IPS-NIHi11 (cell line): ENCODE measurements at places on chromosomes 5 and 9.

DNA sequence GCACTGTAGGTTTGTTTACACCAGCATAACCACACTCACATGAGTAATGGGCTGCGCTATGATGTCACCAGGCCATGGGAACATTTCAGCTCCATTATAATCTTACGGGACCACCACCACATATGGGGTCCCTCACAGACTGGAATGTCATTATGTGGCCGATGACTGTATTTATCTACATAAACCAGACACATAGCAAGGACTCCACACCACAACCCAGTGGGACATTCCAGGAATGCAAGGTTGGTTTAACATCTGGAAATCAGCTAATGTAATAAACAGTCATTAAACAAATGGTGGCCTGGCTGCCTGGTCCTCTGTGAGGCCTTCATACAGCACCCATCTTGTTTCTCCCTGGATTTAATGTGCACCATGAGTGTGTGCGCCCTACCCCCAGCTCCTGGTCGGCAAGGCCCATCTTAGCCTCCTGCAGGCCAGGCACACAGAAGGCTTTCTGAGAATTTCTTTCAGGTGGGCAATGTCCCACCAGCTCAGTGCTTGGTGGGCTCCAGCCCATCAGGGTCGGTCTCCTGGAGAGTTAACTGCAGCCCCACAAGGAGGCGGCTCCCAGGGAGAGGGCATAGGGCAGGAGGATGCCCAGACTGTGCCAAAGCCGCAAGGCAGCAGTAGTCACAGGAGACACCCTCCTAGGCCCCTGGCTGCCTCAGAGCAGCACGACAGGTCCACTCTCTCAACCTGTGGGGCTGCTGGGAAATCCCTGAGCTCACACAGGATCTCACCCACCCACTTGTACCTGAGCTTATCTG lies 35.9 kb upstream of the SARDH start:
- no peak for DNase-seq

DNA sequence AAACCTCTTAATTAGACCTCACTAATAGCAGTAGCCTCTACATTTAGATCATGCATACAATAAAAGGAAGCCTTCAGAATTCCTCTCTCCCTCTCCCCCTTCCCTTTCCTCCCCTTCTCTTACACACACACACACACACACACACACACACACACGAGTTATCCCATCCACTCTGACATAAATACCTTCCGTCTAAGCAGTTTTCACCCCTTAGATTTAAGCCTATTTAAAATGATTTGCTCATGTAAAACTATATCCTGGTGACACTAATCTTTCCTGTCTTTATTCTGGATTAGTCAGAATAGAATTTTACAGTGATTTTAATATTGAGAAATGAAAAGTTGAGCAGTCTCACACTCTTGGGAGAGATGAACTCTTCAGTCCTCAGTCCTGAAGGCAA lies 35.0 kb downstream of the PRELID2 start:
- DNase-seq = no peak

GRCh38 chr5:125912028-125912427 lies 511.2 kb upstream of the GRAMD2B start:
- no peak for DNase-seq

DNA sequence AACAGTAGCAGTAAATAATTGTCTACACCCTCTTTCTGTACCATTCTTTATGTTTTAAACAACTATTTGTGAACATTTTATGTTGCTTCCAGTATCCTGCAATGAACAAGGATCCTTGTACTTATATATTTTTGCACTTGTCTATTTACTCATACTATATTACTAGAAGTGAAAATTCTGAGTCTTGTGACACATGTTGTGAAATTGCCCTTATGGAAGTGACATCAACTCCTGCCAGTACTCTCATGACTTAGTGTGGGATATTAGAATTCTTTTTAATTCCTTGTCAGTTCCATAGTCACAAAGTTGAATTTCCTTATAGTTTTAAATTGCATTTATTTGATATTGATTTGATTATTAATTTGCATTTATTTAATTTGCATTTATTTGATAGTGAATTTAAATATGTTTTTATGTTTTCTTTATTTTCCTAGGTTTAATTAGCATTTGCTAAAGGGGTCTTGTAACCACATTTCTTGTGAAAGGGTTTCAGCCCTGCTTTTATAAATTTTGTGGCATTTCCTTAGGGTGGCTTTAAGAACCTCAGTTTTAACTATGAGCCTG lies 27.7 kb downstream of the PARP8 start:
- DNase-seq = no peak

DNA sequence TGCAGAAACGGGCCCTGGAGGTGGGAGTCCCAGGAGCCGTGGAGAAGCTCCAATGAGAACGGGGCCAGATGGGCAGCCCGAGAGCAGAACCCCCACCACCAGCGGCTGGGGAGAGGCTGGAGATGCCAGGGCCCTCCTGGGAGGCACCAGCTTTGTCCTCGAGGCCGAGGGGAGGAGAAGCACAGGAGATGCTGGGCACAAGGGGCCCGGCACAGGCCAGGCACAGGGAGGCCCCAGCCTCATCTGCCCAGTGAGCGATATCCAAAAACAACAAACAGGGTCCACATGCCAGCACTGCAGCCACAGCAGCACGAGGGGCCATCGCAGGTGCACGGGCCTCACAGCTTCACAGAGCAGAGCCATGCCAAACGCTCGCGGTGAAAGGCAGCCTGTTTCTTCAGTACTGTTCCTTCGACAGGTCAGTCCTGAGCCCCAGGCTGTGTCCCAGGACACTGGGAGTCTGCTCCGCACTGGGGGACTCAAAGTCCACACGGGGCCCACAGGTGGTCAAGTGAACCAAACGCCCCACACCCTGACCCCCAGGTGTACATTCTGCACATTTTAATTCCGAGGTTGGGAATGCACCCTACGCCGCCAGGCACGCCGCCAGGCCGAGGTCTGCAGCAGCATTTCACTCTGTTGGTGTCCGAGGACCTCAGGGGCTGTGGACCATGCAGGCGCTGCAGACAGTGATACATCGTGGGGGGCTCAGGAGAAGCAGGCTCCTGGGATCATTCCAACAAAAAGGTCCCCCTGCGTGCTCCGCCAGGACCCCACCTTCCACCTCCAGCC lies 9.5 kb downstream of the LPCAT1 start:
- DNase-seq = no peak
